Activated CD8-positive, alpha-beta memory T cell treated with anti-CD3 and anti-CD28 coated beads, Interleukin-2, amount 50 U/mL, for 4 hours (primary cell): ENCODE measurements at places on chromosomes 7 and 10.
A peak's percentile ranks its signal among the peaks of the same experiment; 100 is the strongest.

GRCh38 chr10:128233422-128233821, 107.2 kb upstream of the MKI67 start:
- DNase-seq, result no peak

GRCh38 chr7:101856473-101857357, 39.3 kb downstream of the CUX1 start:
- peak; percentile 70 for DNase-seq

GRCh38 chr7:90216080-90216674, 4.6 kb downstream of the STEAP2 start:
- DNase-seq, result no peak

- no peak for DNase-seq
Observed at GRCh38 chr10:102384053-102384452, 11.5 kb upstream of the NFKB2 start.

GRCh38 chr10:8969853-8970252, 915.4 kb downstream of the GATA3 start:
- DNase-seq, result no peak
